Vagina (tissue), 2 donors: ENCODE measurements at places on chromosomes 16 and 17.

GRCh38 chr17:75645889-75646637 is 12.8 kb downstream of the SMIM5 start:
- DNase-seq: peak; percentile 77

DNA sequence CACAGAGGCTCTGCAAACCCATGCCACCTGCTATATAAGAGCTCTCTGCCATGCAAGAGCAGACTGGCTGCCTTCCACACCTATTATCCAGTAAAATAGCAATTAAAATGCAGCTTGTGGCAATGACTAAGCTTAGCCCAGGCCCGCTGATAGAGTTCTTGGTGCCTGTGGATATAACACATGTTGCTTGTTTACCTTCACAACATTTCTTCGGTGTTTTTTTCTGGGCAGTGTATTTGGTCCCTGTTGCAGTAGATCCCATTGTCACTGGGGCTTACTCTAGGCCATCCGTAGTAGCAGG is 63.5 kb downstream of the SPECC1 start:
- DNase-seq: no peak

- no peak for DNase-seq
These were observed 233.1 kb upstream of the AXIN2 start for GRCh38 chr17:65794572-65794971.

- no peak for DNase-seq
These were observed 89.3 kb downstream of the RPGRIP1L start for GRCh38 chr16:53614346-53614745.

GRCh38 chr17:54992797-54993639 is 24.5 kb downstream of the STXBP4 start:
- DNase-seq: no peak

GRCh38 chr17:73232587-73233373 is 28.9 kb downstream of the CPSF4L start:
- DNase-seq: no peak

DNA sequence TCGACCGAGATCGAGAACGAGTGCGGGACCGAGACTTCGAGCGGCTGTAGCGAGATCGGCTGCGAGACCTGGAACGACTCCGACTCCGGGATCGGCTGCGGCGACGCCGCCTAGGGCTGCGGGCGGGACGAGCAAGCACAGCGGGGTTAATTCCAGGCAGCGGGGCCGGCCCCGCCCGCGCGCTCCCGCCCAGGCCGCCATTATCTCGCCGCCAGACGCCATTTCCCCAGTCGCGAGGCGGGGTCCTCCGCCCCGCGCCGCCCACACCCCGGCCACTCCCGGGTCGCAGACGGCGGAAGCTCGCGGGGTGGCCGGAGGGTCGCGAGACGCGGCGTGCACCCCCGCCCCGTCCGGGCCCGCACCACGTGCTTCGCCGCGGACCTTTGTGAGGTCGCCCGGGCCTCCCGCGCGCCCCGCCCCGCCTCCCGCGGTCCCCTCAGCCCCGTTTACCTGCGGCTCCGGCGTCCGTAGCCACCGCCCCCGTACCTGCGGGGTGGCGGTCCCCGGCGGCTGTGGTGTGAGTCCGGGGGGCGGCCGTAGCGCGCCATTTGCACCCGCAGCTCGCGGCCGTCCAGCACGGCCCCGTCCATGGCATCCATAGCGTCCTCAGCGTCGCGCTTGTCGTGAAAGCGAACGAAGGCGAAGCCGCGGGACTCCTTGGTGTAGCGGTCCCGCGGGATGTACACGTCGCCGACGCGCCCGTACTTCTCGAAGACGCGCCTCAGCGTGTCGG is 616 bp downstream of the SRSF2 start:
- DNase-seq: no peak
